ENCODE measurements at places on chromosomes 4 and X.

- no peak for DNase-seq
Measured at GRCh38 chr4:37748485-37748884, 62.3 kb upstream of the RELL1 start.

DNA sequence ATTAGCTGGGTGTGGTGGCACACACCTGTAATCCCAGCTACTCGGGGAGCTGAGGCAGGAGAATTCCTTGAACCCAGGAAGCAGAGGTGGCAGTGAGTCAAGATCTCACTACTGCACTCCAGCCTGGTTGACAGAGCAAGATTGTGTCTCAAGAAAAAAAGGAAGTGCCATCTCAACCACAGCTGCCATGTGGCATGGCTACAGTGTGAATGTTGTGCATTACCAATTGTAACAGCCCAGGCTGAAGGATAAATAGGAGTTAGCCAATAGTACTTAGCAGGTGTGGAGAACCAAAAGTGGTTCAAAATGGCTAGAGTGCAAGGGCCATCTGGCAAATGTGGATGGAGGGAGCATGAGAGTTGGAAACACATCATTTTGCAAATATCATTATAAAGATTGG lies 28.9 kb downstream of the SLC25A5 start:
- DNase-seq: peak; percentile 26

DNA sequence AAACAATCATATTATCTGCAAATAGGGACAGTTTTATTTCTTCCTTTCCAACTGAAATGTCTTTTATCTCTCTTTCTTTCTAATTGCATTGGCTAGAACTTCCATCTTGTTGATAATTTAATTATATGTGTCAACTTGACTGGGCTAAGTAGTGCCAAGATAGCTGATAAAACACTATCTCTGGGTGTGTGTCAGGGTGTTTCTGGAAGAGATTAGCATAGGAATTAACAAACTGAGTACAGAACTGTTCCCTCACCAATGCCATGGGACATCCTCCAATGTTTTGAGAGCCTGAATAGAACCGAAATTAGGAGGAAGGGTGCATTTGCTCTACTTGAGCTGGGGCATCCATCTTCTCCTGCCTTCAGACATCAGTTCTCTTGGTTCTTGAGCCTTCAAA lies 1027.2 kb downstream of the FAT4 start:
- no peak for DNase-seq

- no peak for DNase-seq
Measured at GRCh38 chrX:130770615-130771014, 132.4 kb downstream of the ENOX2 start.

DNA sequence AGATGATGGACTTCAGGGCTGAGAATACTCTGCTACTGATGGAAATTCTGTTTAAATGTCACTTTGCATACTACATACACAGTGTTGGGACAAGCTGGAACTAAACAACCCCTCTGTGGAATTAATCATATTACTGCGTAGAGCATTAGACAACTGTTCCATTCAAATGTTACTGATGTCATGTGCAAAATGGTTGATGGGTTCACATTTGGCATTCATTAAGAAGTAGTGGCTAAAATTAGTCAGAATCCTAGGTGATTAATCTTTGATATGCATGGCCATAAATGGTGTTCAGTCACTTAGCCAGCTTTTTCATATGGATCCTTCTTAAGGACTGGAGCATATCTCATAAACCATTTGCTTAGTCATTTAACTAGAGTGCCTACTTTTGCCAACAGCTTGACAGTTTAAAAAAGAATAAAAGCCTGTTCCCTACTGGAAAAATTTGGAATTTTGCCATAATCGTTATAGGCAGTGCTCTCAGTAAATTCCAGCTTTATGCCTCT lies 105.2 kb downstream of the RNF150 start:
- DNase-seq: no peak

- DNase-seq: no peak
Measured at GRCh38 chr4:67091673-67092072, 453.6 kb downstream of the CENPC start.

- DNase-seq: no peak
Measured at GRCh38 chr4:15898902-15899301, 39.6 kb downstream of the FGFBP1 start.

DNA sequence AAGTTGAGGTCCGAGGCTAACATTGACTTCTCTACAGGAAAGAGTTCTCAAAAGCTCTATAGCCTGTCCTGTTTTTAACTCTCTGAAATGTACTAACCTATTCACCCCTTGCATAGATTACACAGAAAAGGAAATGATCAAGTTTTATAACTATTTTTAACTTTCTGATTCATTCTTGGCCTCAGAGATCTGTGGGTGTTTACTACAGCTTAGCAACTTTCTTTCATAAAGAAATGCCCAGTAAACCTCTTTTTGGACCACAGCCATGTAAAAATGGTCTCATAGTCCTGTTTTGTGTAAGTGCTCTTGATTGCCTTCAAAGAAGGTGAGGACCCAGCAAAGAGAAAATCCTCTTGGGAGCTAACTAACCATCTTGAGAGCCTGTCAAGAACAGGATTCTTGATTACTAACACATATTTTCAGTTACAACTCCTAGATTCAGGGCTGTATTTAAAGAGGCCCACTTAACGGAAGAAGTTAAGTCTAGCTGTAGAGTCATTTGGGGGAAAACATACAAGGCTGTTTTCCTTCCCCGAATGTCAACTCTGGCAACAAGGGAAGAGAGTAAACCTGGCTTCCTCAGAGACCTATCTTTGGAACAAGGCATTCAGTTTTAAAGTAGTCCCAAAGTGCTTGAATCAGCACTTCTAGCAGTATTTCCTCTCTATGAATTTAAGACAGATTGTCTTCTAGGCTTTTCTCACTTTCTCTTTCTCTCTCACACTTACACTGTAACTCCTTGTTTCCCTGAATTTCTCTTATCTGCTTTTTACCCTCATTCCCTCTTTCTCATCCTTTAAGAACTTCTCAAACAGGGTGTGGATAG lies 78.2 kb downstream of the IL21 start:
- no peak for DNase-seq

DNA sequence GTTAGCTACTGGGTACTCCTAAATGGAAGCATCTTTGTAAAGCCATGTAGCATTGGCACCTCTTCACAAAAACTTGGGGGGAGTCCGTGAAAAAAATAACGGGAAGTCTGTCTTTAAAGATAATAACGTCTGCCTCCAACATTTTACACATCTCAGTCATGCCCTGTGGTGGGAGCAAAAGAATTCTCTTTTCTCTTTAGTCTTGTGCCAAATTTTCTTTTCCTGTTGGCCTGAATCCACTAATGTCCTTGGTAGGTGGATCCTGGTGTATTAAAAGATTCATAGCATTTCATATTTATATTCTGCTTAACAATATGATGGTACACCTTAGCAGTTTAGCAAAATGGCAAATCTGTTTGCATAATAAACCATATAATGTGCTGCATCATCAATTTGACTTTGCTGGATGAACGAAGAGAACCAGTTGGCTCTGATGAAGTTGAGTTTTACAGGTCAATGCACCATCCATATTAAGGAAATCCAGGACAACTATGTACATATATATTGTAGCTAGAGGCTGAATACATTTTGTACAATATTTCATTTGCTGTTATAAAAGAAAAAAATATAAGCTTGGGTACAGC lies 746.4 kb upstream of the MAGEB2 start:
- DNase-seq: no peak

GRCh38 chr4:95360256-95360903 lies 188.4 kb downstream of the UNC5C start:
- DNase-seq: no peak

- DNase-seq: no peak
Measured at GRCh38 chr4:159549098-159549518, 446.2 kb downstream of the RAPGEF2 start.

GRCh38 chr4:41129128-41129754 lies 85.1 kb downstream of the APBB2 start:
- no peak for DNase-seq

DNA sequence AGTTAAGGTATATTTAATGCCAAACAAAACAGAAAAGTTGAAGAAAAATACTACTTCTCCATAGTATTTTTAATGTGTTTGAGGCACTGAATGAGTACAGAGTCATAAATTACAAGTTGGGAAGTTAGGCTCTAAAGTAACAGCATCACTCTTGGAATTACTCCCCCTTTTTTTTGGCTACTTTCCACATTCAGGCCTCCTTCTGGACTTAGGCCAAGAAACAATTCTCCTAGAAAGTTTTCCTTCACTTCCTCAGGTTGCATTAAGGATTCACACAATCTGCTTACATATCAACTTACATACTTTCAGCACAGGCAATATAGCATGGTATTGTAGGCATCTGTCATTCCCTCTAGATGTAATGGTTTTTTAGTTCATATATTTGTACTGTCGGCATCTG lies 52.1 kb downstream of the TMEM165 start:
- no peak for DNase-seq

DNA sequence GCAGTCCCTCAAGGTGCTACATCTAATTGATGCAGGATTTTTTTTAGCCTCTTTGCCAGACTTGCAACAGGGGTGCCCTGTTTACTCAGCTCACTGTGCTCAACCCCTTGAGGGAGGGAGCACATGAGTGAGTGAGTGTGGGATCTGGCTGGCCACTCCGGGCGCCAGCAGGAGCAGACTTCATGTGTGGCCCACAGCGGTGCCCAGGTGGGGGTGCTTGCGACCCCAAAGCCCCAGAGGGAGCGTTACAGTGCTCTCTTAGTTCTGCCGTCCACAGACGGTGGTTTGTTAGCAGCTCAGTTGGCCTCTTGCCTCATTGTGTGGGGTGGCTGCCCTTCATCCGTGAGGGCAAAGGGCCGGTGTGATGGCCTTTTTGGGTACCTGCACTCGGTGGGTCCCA lies 81.6 kb upstream of the MYOZ2 start:
- DNase-seq: no peak

DNA sequence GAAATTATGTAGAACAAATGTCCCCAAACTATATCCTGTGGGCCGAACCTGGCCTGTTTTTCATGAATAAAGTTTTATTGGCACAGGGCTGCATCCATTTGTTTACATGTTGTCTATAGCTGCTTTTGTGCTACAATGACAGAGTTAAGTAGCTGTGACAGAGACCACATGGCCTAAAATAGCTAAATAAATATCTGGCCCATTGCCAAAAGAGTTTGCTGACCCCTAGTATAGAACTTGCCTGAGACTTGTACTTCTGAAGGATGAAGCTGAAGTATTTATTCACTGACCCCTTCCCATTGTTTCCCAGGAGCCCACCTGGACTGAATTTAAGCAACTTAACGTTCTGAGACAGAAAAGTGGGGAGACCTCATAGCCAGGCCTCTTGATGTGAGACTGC lies 325.6 kb downstream of the FRMPD4 start:
- DNase-seq: no peak

GRCh38 chr4:19386786-19387185 lies 864.9 kb upstream of the SLIT2 start:
- no peak for DNase-seq

- DNase-seq: no peak
Measured at GRCh38 chrX:50111742-50112141, 89.1 kb downstream of the AKAP4 start.

DNA sequence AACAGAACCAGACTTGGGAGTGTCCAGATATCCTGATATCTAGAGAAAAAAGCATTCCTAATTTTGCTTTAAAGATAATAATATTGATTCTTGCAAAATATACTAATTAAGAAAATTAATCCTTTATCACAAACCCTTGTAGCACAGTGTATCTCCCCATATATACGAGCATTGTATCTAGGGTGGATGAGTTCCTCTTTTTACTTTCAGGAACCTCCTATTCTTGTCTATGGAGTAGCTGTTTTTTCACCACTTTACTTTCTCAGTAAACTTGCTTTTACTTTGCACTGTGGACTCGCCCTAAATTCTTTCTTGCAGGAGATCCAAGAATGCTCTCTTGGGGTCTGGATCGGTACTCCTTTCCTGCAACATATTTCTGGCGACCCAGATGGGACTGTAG lies 103.9 kb downstream of the GLUD2 start:
- DNase-seq: no peak

- DNase-seq: no peak
Measured at GRCh38 chr4:1600811-1601532, 83.1 kb downstream of the FAM53A start.

- no peak for DNase-seq
Measured at GRCh38 chr4:53479736-53480525, 102.5 kb downstream of the FIP1L1 start.

GRCh38 chrX:150572206-150572605 lies 3.8 kb downstream of the MTM1 start:
- DNase-seq: no peak

- no peak for DNase-seq
Measured at GRCh38 chrX:132071254-132071653, 48.2 kb downstream of the STK26 start.

DNA sequence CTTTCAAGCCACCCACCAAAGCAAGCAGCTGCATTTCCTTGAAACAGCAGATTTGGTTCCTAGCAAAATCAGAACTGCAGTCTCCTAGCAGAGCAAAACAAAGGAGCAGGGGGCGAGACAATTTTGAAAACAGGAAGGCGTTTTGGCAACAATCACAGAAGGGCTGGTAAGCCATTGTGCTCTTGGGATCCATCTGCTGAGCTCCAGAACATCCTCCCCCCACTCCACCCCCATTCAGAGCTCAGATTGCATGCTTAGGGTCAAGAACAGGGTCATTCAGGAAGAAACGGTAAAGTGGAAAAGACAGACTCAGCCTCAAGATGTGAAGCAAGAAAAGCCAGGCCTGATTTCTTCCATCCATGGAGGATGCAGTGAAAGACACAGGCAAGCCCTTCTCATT lies 7.6 kb upstream of the PCDH19 start:
- no peak for DNase-seq

GRCh38 chrX:119150163-119151050 lies 22.8 kb upstream of the KIAA1210 start:
- no peak for DNase-seq

GRCh38 chr4:17366496-17366895 lies 145.4 kb downstream of the QDPR start:
- no peak for DNase-seq

GRCh38 chr4:119580293-119580692 lies 48.3 kb downstream of the PDE5A start:
- DNase-seq: no peak

DNA sequence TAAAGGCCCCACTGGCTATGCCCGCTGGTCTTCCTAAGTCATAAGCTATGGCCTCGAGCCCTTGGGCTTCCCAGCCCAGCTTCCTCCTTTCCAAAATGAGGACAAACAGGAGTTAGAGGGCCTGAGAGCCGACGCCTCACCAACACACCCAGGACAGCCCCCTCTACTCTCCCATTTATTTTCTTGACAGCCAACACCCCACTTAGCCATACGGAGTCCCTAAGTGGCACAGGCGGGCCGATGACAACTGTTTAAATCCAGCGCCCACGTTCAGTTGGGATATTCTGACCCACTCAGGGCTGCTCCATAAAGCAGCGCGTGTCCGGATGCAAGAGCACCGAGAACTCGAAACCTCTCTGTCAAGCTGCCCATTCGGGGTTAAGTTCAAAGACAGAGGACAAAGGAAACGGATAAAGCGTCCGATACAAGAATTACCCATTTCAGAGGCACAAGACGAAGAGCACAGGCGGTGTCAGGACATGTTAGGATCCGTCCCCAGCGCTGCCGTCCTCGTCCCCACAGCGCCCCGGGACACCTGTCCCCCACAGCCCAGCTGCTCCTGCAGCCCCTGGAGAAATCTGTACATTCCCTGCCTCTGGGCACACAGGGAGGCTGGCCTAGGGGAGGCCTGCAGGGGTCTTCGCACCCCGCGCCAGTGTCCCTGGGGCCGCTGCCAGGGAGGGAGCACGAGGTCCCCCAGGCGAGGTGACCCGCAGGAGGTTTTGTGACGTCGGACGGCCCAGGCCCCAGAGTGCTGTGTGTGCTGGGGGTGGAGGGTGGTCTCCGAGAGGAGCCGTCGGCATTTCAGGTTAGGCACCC lies 1.2 kb downstream of the PRKX start:
- DNase-seq: no peak
